ENCODE measurements at places on chromosomes 12 and 14.
A peak's percentile ranks its signal among the peaks of the same experiment; 100 is the strongest.

DNA sequence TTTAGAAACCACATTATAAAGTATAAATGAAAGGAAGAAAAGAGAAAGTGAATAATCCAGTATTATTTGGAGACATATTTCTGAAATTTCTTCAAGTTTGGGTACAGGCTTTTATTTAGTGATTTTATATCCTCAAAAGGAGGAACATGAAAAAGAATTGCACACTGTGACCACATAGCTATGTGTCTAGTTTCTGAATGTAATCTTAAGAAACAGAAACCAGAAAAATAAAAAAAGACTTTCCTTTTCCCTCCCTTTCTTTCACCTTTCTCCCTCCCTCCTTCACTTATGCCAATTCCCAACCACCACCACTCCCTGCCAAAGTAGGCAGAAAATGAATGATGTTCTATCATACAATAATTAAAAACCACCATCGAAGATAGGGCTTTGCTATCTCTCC, 189.6 kb downstream of the PRKD1 start:
- DNase-seq = no peak

GRCh38 chr12:32031109-32031508, 71.9 kb downstream of the RESF1 start:
- no peak for DNase-seq

DNA sequence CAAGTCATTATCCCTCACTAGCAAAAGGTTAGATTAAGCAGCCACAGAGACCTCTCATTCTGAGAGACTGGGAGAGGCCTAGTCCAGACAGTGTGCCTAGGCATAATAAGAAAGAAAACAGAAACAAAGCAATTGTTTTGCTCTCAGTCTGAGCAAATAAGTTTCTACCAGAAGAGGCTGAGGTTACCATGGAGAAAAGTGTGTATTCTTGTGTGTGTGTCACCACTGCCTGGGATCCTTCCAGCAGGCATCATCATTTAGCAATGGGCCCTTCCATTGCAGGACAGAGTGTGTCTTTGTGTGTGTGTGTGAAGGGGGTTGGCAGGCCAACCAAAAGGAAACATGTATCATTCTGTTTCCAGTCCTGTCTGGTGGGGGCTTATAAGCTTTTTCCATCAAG, 3.7 kb downstream of the EFS start:
- no peak for DNase-seq

- no peak for DNase-seq
Measured at GRCh38 chr14:77478796-77479195, 19.8 kb downstream of the ISM2 start.

DNA sequence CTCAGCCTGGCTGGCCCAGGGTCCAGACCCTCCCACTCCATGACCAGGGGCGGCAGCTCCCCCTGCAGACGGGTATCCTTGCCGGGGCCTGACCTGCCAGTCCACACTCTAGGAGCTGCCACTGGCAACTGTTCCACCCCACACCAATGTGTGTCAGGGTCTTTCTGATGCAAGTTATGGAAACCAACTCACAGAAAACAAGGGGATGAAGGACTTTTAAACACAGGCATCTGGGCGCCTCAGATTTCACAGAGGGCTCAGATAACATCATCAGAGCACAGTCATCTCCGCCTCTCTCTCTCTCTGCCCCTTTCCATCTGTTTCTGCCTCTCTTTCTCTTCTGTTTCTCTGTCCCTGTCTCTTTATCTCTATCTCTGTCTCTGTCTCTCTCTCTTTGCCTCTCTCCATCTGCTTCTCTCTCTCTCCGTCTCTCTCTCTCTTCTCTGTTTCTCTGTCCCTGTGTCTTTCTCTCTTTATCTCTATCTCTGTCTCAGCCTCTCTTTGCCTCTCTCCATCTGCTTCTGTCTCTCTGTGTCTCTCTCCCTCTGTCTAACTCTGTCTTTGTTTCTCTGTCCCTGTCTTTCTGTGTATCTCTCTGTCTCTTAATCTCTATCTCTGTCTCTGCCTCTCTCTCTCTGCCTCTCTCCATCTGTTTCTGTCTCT, 67.4 kb upstream of the FBRSL1 start:
- no peak for DNase-seq

DNA sequence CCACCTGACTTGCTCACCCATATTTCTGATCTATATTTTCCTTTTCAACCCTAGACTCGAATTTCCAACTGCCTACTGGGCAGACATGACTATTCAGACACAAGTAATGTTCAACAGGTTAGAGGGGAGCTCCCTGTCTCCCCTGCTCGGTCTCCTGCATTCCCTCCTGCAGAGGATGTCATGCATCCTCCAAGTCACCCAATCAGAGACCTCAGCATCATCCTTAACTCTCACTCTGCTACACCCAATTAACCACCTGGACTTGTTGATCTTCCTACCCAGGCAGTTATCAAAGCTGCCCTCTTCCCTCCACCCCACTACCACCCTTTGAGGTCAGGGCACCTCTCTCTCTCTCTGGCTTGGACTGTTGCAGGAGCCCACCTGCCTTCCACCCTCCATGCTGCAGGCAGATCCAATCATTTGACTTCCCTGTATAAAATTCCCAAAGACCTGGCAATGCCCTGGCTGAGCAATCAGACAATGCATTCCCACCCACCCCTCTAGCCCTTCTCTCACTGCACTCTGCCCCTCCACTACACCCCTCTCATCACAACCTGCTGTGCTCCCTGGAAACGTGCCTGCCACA, 10.9 kb downstream of the FAIM2 start:
- no peak for DNase-seq

- DNase-seq = no peak
Measured at GRCh38 chr14:54567639-54568561, 972 bp downstream of the SAMD4A start.

GRCh38 chr12:113151655-113152054, 2.1 kb downstream of the CFAP73 start:
- no peak for DNase-seq

GRCh38 chr12:62466018-62466593, 520 bp upstream of the MON2 start:
- no peak for DNase-seq

GRCh38 chr14:105149146-105149781, 19.3 kb downstream of the JAG2 start:
- no peak for DNase-seq

GRCh38 chr12:4809449-4810218, 89.4 kb downstream of the GALNT8 start:
- DNase-seq = no peak

DNA sequence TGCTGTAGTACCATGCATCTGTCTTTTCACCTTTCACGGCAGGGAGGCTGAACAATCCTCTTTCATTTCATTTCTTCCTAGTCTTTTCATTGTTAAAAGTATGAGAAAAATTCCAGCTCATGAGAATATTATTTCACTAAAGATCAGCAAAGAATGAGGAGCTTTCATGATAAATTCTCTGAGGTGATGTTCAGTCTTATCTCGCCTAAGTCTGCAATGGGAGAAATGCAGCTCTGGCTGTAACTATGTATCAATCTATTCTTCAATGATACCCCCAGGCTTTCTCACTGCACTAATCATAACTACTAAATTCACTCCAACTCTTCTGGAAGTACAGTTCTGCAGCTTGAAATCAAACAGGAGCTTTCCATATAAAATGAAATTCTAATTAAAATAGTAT, 15.7 kb downstream of the FOXG1 start:
- no peak for DNase-seq

DNA sequence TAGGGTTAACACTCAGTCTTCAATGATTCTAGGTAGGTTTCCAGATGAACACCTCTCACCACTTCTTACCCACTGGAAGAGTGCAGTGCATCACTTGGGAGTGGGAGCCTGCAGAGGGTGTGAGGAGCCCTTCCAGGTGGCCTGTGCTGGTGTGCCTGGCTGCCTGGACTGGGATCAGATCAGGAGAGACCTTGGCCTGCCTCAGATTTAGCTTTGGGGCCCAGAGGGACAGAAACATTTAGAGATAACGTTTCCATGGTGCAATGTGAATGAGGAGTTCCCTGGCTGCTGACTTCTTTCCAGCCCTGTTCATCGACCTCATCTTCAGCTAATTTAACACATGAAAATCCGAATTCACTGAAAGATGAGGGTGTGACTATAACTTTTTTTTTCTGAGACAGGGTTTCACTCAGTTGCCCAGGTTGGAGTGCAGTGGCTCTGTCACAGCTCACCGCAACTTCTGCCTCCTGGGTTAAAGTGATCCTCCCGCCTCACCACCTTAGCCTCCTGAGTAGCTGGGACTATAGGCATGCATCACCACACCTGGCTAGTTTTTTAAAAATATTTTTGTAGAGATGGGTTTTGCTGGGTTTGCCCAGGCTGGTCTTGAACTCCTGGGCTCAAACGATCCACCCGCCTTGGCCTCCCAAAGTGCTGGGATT, 53.6 kb downstream of the SUSD6 start:
- DNase-seq = no peak

GRCh38 chr12:41344776-41345470, 156.8 kb downstream of the PDZRN4 start:
- no peak for DNase-seq

DNA sequence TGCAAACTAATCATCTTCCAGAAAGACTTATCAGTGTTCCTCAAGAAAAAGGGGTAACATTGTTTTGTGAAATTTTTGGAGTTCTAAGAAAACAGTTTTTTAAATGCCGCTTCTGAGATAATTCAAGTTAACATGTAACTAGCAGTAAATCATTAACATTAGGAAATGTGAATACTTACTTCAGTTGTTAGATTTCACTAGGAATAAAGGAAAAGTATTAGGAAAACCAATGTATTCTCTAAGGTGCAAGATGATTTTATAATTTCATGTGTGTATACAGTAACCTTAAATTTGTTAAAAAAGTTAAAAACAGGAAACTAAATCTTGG, 36.8 kb downstream of the PAPOLA start:
- DNase-seq = no peak

- no peak for DNase-seq
Measured at GRCh38 chr14:95832012-95832411, 44.6 kb upstream of the TUNAR start.

DNA sequence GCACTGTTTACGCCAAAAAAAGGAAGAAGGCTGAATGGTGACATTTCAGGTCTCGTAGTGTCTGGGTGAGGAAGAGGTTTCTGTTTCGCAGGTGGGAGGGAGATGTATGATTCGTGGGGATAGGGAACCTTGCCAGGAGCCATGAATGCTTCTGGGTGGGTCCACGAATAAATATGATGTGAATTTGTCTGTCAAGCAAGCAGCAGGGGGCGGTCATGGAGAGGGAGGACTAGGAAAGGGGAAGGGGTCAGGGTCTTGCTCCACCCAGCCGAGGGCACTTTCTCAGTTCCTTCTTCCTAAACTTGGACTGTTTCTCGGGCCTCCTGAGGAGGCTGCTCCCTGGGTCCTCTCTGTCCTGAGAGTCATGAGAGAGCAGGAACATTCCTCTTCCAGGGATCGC, 72.5 kb downstream of the LGMN start:
- DNase-seq = no peak

GRCh38 chr12:79255288-79255687, 390.7 kb downstream of the SYT1 start:
- DNase-seq = no peak

GRCh38 chr12:132262256-132263060, 66.9 kb downstream of the GALNT9 start:
- no peak for DNase-seq

DNA sequence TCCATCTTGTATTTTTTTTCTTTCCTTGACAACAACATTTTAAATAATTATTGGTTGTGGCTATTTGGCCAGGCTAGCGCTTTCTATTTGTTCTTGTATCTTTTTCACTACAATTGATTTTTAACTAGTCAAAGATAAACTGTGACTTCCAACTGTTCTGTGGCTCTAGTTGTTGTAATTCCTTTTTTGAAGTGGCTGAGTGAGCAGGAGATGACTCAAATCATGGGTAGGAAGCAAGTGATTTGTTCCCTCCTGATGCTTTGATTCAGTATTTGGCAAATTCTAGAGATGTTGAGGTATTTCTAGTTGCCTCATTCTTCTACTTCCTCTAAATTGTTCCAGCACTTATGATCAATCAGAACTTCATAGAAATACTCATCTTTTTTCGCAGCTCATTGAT, 633.5 kb downstream of the RERGL start:
- DNase-seq = no peak

DNA sequence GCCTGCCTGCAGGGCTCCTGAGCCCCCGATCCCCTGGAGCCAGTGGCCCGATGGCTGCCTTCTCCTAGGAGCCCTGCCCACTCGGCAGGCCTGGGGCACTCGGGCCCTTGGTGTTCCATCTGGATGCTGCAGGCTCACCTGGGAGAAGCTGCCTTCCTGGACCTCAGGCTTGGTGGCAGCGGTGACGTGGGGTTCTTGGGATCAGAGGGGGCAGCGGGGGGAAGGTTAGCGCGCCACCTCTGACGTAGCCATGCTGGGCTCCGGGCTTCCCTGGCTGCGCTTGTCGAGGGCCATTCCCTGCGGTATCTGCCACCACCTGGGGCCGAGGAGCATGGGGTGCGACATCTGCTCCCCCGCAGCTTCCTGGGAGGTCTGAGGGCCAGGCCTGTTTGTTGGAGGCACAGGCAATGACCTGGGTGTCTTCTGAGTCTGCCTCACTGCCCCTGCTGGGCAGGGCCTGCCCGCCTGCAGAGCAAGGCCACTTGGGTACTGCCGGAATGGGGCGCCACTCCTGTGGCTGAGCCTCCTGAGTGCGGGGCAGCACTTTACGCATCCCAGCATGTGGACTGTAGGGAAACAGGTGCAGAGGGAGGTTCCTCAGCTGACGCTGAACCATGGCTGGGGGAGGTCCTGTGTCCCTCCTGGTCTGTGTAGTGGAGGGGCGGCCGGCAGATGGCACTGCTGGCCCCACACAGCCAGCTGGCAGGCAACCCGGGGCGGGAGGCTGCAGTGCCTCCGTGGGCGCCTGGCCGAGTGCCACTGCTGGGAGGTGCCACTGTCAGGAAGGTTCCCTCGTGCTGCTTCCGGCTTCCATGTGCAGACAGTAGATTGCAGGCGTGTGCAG, 20.3 kb downstream of the MTA1 start:
- peak; percentile 42 for DNase-seq

GRCh38 chr14:71206766-71207371, 299.6 kb downstream of the PCNX1 start:
- DNase-seq = peak; percentile 45

GRCh38 chr14:93741556-93742230, 46.6 kb downstream of the PRIMA1 start:
- no peak for DNase-seq

GRCh38 chr14:28754209-28754985, 12.2 kb upstream of the FOXG1 start:
- DNase-seq = no peak

DNA sequence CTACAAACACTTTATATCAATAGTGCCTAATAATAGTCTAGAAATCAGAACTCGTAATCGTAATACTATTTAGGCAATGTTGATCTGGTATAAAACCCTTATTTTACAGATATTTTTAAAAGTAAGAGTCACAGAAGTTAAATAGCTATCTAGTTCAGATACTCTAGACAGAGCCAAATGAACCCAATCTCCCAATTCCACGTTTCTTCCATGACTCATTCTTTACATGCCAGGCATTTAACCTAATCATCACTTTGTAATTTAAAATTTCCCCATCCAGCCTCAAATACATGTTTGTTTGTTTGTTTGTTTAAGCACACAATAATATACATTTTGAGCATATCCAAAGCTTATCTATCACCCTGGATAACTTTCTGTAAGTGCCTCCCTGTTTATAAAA, 36.4 kb upstream of the GARIN6 start:
- DNase-seq = no peak
